ENCODE measurements at places on chromosomes 1 and 21.

- no peak for DNase-seq
These were observed 23.3 kb upstream of the CASQ2 start for GRCh38 chr1:115791816-115792215.

GRCh38 chr1:54506594-54506993, 41.4 kb upstream of the ACOT11 start:
- DNase-seq: no peak

DNA sequence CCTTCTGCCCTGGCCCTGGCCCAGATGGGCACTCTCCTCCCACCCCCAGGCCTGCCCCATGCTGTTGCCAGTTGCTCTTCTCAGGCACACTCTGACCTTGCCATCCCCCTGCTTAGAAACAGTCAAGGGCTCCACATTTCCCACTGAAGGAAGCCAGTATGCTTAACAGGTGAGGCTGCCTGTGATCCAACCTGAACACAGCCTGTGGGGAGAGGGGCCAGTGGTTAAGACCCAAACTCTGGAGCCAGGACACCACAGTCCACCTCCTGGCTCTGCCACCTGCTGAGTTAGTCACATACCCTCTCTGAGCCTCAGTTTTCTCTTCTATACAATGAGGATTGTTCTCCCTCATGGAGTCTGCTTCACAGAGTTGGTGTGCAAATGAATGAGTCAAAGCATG, 526.9 kb downstream of the MATN1 start:
- DNase-seq: no peak

GRCh38 chr1:23561076-23561812, 1.9 kb upstream of the ID3 start:
- DNase-seq: no peak

- DNase-seq: no peak
These were observed 24.5 kb downstream of the SIM2 start for GRCh38 chr21:36723371-36723881.

- no peak for DNase-seq
These were observed 13.2 kb downstream of the PLPP3 start for GRCh38 chr1:56566061-56566744.
